ENCODE measurements at places on chromosomes 1 and 21. TPM values are rescaled to one million over a fixed set of nuclear protein-coding genes. Genes with fewer than 3 reads are reported as not detected.

DNA sequence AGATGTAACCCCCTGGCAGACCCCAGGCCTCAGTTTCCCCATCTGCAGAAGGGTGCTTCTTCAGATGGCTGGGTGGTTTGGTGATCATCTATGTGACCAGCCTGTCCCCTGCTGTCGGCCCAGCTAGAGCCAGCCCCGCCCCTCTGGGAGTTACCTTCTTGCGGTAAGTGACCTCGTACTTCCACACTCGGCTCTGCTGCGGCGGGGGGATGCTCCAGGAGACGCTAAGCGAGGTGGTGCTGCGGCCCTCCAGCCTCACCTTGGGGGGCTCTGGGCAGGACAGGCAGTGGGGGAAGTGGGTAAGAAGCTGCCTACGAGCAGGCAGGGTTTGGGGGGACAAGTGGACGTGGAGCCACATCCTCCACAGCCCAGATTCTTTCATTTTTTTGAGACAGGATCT is 20.4 kb downstream of the EPHA2 start:
- no peak for DNase-seq

GRCh38 chr1:26851106-26851684 is 11.8 kb upstream of the SFN start:
- DNase-seq, result peak; percentile 49

DNA sequence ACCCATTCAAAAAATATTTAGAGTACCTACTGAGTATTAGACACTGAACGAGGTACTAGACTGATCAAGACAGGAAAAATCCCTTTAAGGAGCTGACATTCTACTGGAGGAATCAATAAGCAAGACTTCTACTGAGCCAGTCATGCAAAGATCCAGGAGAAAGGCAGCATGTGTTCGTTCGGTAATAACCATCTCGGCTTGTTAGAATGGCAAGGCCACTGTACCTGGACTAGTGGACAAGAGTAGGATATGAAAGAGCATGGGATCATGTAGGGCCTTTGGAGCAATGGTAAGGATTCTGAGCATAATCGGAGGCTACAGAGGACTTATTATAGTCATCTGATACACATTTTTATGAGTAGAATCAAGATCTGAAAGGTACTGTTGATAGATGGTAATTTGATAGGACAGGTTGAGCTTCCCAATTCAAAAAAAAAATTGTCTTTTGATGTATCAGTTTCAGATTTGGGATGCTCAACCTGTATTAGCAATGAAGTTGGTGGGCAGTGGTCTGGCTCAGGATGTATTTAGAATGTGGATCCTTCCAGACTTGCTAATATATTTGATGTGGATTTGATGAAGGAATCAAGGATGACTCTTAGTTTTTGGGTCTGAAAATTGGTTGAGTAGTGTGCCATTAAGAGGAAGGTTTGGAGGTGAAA is 2.3 kb downstream of the COX20 start:
- DNase-seq, result no peak

- DNase-seq, result no peak
Measured at GRCh38 chr1:41277371-41277975, 35.4 kb upstream of the SCMH1 start.

LEPR gene
- total RNA-seq, result 169 TPM

LINGO4 gene
- total RNA-seq, result not detected

UBASH3A gene
- not detected for total RNA-seq

IQGAP3 gene
- 3.5 TPM for total RNA-seq

DNA sequence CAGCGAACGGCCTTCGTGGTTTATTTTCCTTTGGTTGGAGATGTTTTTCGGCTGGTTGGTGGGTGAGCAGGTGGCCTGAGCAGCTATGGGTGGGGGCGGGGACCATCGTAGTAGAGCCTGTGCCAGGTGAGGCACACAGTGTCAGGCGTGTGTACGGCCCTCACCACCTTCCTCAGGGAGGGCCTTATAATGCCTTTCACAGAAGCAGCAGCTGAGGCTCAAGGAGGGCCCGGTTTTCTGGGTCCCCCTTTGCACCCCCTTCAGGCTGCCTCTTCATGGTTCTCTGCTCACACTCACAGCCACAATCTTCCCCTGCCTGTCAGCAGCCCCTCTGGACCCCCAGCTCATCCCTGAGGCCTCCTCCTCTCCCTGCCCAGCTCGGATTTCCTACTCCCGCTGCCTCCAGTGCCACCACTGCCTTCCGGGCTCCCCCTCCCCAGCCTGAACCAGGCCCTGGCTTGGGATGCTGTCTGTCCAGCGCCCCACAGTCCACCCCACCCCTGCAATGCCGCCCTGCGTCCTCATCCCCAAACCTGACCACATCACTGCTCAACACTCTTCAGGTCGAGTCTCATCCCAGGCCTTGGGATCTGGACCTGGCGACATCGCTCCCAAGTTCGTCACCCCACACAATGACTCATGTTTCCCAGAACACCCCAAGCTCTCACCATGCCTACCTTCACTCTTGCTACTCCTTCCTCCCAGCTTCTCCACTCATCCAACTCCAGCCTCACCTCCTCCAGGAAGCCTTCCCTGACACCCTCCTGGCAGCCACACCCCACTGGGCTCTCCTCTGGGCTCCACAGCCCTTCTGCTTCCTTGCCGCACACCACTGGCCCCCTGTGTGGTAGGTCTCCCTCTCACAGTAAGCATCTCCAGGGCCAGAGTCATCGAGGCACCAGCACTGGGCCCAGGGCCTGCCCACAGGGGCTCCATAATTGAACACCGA is 53.9 kb downstream of the DMRTB1 start:
- peak; percentile 86 for DNase-seq

BCAN gene
- total RNA-seq, result not detected

LAD1 gene
- not detected for total RNA-seq

DNA sequence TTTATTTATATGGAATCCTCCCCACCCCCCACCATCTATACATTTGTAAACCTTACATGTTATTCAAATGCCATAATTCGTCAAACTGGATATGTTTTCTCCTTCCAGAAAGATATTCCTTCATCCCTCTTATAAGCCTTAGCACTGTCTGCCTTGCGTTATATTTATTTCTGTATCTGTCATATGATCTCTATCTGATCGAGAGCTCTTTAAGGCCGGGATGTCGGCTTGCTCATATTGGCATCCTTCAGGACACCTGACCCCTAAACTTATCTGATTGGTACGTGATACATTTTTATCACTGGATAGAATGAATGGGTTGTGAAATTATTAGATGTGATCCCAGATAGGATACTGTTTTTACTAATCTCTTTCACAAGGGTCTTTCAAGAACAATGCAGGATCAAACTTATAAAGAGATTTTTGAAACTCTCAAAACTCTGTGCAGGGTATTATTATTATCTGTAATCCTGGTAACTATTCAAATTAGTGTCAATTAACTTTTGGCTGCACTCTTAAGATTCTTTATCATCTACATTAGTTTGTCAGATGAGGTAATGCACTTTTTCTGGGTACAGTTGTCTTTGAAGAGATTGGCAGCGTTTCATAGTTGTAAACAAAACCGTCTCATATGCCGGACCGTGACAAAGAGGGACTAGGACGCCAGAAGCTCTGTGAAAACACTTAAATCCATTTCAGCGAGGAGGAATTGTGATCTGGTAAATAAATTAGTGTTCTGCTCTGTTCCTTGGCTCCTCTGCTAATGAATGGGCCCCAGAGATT is 152.0 kb downstream of the KIF26B start:
- no peak for DNase-seq

DCDC2B gene
- total RNA-seq, result not detected

- no peak for DNase-seq
Measured at GRCh38 chr1:13737398-13737797, 37.4 kb downstream of the PRDM2 start.

CNKSR1 gene
- under 0.01 TPM for total RNA-seq

CFHR2 gene
- not detected for total RNA-seq

DNA sequence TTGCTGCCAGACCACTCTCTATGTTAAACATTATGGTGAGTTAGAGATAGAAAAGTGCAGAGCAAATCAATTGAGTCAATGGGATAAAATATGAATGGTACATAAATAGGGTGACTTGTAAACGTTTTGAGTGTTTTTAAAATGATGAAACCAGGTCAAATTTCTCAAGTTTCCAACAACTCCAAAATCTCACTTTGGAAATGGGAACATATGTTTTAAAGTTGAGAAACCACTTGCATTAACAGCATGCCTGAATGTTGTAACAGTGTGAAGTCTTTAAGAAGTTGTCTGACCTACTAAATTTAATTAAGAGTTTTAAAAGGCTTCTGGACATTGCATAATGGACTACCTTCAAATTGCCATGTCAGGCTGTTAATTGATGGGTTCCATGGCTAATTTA is 33.6 kb upstream of the RAVER2 start:
- DNase-seq, result no peak

GRCh38 chr1:221648201-221648600 is 93.7 kb downstream of the DUSP10 start:
- no peak for DNase-seq

CRP gene
- total RNA-seq, result not detected

CHD1L gene
- 25.6 TPM for total RNA-seq

RAB7B gene
- total RNA-seq, result 7.7 TPM

GRCh38 chr1:113940365-113941244 is 11.5 kb downstream of the HIPK1 start:
- no peak for DNase-seq

DNA sequence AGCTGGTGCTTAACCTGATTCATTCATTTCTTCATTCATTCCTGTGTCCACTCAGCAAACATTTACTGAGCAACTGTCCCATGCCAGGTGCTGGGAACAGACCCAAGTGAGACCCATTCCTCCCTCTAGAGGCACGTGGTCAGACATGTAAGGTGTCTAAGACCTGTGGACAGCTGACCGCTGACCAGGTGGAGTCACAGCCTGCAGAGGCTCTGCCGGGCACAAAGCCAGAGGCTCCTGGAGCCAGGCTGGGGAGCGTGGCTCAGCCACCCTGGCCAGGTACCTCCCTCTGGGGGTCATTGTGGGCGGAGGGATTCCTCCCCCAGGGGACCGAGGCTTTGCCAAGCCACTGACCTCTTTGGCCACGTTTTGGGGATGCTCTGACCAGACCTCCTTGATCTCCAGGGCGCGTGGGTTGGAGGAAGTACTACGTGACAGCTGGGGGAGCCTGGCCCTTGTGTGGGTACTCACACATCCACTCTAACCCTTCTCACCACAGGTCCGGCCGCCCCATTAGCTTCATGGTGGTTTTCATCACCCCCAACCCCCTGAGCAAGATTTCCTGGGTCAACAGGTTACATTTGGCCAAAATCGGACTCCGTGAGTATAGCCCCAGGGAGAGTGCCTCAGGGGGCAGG is 100.3 kb downstream of the ARHGEF10L start:
- DNase-seq, result no peak

GRCh38 chr1:94322696-94323095 is 85.3 kb upstream of the ARHGAP29 start:
- DNase-seq, result no peak

GRCh38 chr1:904310-904950 is 19.3 kb upstream of the SAMD11 start:
- DNase-seq, result peak; percentile 99

- no peak for DNase-seq
Measured at GRCh38 chr1:42479621-42480020, 16.5 kb downstream of the CCDC30 start.

GRCh38 chr1:185627761-185628501 is 106.3 kb upstream of the HMCN1 start:
- DNase-seq, result no peak

SLC37A1 gene
- 6.9 TPM for total RNA-seq

DNA sequence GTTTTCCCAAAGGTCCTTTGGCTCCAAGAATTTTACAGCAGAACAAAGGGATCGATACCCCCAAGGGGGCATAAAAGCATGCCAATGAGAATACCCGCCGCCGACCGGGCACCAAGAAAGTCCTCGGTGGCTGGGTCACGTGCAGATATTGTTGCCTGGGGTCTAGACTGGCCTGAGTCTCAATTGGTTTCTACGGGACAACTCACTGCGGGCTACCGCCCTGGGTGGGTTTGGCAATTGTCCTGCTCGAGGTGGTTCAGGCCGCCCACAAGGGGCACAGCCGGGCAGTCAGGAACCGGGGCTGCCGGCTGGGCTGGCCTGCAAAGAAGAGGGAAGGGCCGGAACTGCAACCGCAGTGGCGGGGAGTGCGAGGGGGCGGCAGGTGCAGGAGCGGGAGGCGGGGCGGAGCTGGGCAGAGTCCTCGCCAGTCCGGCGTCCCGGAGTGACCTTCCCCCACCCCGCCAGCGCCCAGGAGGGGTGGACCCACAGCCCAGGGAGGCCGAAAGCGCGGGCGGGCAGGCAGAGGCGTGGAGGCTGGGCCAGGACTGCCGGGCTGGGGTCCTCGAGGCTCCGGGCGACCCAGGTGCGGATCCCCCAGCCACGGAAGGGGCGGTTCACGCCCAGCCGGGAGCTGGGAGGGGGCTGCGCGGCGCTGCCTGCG is 926 bp upstream of the ATP1B1 start:
- DNase-seq, result peak; percentile 68

- no peak for DNase-seq
Measured at GRCh38 chr21:16522548-16522947, 792.8 kb downstream of the USP25 start.

- DNase-seq, result no peak
Measured at GRCh38 chr1:211349741-211350140, 23.1 kb downstream of the TRAF5 start.

GRCh38 chr1:155241069-155241679 is 14.1 kb downstream of the ENTREP3 start:
- peak; percentile 92 for DNase-seq

- peak; percentile 92 for DNase-seq
Measured at GRCh38 chr1:58592522-58593134, 15.6 kb upstream of the TACSTD2 start.

SPRR4 gene
- not detected for total RNA-seq

CHD5 gene
- total RNA-seq, result under 0.01 TPM

GJB5 gene
- not detected for total RNA-seq

RAD54L gene
- 0.59 TPM for total RNA-seq

DNA sequence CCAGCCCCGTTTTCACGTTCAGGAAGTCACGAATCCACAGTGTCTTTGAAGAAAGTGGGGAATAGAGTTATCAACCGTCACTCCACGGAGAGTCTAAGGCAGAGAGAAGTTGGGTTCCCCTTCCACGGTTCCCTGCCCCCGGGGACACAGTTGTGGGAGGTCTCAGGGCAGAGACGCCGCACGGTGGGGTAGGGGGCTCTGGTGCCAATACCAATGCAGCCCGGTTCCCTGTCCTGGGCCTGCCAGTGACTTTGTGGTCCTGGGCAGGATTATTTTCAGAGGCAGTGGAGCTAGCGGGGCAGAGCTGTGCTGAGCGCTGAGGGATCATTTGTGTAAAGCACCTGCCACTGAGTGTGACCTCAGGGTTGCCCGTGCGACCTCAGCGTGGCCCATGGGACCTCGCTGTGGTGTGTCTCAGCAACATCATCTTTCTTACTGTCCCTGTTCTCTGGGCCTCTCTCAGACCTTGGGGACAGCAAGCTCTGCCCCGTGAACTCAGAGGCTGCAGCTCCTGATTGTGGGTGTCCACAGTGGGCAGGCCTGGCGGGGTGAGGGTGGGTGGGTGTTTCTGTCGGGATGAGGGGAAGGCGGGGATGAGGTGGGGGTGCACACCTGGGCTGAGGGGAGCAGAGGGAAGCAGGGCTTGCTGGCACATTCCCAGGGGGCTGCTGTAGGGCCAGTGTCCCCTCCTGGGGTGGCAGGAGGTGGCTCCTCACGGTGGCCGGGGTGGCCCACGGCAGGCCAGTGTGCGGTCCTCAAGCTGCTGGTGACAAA is 65.2 kb downstream of the AGPAT3 start:
- no peak for DNase-seq

C1orf167 gene
- total RNA-seq, result not detected

Measured in osteoblast (primary cell).